ENCODE measurements at places on chromosomes 13 and 19.

- DNase-seq, result no peak
These were observed 97.0 kb downstream of the ABCC4 start for GRCh38 chr13:95204231-95204765.

- DNase-seq, result no peak
These were observed 626 bp downstream of the ZNF233 start for GRCh38 chr19:44260343-44260681.

DNA sequence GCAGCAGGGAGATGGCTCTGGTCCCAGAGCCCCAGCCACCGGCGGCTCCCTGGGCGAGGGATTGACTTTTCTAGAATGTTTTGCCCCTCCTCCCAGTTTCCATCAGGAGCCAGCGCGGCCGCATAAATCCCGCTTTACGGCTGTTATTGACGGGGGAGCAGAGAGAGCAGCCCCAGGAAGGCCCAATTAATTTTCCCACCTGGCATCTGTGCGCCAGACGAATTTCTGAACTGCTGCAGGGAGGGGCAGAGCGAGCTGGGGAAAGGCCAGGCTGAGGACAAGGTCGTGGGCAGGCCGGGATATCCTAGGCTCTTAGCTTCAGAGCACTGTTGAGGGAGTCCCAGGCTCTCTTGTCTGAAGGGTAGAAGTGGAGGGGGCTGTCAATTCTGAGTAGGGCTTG, 24.7 kb downstream of the ZNRF4 start:
- no peak for DNase-seq

DNA sequence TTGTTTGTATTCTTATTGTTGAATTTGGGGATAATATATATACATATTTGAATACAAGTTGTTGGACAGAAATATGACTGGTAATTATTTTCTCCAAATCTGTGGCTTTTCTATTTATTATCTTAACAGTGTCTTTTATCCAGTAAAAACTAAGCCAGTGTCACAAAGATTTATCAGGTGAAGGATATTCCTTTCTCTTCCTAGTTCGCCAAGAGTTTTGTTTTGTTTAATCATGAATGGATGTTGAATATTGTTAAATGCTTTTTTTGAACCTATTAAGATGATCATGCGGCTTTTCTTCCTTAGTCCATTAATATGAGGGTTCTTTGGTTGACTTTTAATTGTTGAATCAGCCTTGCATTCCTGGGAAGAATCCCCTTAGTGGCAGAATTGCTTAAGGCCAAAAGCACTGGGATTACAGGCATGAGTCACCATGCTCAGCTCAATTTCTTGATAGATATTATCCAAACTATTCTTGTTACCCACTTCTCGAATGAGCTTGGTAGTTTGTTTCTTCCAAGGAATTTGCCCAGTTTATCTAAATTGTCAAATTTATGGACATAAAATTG, 53.3 kb downstream of the TEX26 start:
- DNase-seq, result no peak

DNA sequence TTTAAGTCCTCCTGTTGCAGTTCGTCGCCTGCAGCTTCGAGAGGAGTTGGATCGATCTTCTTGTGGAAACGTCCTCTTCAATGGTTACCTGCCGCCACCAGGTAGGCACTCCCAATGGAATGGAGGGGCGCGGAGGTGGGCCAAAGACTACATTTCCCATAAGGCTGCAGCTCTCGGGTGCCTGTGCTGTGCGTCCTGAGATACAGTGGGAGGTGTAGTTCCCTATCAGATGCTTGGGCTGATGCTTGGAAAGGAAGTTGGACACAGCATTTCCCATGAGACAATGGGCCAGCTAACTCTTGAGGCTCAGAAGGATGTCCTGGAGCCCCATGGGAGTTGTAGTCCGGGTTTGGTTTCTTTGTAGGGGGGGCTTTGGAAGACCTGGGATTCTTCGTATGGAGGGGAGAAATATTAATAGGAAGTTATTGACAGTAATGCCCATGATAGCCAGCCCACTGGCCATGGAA, 1.8 kb downstream of the SHKBP1 start:
- DNase-seq, result no peak

DNA sequence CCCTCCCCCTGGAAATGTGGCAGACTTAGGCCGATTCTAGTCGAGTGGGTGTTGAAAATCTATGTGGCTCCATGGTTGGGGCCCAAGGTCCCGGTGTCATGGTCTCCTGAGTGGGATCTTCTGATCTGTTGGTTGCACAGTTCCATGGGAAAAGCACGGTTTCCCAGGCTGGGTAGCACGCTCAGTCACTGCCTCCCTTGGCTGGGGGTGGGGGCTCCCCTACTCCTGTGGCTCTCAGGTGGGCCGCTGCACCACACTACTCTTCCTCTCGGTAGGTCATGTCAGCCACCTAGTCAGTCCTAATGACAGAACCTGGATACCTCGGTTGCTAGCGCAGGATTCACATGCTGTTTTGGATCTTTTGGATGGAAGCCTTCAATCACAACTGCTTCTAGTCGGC, 247.0 kb downstream of the SPRY2 start:
- no peak for DNase-seq

DNA sequence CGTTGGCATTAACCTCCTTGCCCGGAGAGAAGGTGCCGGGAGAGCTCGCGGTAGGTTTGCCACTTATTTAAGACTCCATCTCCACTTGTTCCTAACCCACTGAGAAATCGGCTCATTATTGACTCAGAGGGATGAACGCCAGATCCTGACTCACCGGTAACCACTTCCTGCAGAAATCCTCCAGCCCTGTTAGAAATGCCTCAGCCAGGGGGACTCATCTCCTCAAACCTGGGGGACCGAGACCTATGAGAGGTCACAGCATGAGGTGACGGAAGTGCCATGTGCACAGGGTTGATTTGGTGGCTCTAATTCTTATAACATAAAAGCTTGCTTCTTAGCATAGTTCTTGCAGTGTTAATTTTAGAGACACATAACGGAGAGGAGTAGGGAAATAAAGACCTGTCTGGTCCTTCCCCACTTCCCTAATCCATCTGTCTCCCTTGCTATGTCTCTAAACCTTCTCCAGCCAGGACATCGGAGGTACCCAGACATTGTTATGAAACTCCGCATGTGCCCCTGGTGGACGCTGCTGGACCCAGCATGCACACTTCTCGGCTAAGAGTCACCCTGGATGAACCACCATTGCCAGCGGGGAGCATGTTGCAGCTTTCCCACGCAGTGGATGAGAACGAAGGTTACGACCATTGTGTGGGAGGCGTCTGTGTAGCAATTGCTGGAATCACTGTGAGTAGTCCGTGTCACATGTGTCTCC, 158.9 kb downstream of the EFNB2 start:
- no peak for DNase-seq

DNA sequence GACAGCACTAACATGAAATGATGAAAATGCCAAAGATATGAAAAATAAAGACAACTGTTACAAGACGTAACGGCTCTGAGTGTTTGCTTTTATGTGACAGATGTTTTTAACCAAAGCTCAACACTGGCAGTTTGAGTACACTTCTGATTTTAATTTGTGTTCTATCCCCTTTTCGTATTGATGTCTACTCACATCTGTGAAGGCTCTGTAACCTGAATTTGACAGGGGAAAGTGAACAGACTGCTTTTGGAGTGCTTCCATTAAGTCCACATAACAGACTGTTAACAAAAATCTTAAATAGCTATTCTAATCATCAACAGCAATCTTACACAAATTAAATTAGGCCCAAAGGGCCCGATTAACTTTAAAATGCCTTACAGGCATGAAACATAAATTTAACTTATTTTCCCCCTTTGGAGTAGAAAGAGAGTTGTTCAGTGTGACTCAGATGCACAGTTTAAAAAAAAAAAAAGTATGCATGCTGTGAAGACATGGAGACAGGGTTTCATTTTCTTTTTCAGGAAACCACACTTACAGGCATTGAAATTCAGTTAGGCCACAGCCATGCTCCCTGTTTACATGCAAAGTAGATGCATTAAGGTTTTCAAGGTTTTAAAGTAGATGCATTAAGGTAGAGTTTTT, 16.3 kb upstream of the RNASEH2B start:
- no peak for DNase-seq

GRCh38 chr13:50713523-50714248, 129.8 kb downstream of the DLEU7 start:
- peak; percentile 5 for DNase-seq

DNA sequence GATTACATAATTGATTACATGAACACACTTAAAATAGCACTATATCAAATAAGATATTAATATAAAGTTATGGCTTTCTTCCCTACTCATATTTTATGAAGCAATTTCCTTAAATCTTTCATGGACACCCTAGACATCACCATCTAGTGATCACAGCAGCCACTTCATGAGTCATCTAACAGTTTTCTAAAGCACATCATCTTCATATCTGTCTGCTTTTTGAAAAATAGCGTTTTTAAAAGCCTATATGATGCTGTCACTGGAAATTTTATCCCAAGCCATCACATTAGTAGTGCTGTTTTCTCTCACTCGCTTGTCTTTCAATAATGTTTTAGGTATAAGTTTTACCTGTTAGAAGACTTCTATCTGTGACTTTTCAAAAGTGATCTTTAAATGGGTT, 326.1 kb downstream of the SLITRK6 start:
- DNase-seq, result no peak

- DNase-seq, result no peak
These were observed 78.9 kb downstream of the FLT1 start for GRCh38 chr13:28415994-28416421.

GRCh38 chr19:21677696-21678418, 89.5 kb downstream of the ZNF100 start:
- no peak for DNase-seq

DNA sequence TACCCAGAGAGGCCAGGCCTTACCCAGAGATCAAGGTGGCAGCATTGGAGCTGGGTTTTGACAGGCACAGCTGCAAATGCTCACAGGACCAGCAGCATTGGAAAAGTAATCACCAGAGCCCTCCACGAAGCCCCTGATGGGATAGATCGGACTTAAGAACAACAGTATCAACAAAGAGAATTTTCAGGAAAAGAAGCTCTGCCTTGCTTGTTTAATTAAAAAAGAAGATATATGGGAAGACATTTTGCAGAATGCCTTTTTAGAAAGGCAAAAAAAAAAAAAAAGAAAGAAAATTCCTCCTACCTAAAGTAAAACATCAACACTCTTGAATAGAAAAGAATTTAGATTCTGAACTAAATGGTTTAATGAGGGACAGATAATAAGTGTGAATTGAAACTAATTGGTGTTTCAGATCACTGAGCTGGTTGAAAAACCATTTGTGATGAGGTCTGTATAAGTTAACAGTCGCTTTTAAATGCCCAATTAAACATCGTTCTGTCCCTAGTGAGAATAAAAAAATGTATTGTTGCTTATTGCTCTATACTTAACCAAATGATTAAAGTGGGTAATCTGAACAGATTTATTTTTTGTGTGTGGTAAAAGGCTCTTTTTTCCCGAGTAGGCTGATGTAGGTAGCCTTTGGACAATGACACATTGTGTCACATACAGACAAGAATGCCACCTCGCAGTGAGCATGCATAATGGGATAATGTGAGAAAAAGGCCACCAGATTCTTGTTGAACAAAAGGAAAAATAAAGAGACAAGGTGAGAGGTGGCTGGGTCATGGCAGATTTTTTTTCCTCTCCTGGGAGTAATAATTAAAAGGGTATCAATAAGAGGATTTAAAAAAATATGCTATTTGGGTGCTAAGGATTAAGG, 93.0 kb upstream of the ARGLU1 start:
- DNase-seq, result no peak

DNA sequence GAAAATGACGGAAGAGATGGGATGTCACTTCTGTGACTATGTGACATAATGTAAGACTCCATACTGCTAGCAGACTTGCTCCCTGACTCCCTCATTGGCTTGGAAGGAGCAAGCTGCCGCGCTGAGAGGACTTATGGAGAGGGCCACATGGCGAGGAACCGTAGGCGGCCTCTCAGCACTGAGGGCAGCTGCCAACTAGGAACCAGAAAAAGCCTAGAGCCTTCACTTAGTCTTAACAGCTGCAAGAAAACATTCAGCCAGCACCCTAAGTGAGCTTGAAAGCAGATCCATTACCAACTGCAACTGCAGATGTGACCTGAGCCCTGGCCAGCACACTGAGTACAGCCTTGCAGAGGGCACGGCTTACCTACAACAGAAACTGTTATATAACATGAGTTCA, 33.9 kb downstream of the USP12 start:
- no peak for DNase-seq

Measured in GM12892 (cell line).